ENCODE measurements at places on chromosomes 1 and 21.

DNA sequence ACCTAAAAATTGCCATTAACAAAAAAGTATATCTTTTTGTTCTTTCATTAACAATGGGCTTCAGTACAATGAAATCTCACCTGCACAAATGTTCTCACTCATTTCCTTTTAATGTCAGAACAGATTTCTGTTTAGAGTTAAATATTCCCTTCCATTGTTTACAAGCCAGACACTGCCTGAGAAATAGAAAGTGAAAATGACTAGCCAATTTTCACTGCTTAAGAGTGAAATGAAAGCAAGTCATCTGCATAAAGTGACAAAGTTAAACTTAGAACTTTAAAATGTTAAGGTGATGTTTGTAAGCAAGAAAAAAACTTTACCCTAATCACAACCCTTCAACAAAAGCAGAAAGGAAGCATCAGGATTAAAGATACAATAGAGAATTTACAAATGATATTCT lies 27.5 kb downstream of the COA6 start:
- peak; percentile 3 for DNase-seq

DNA sequence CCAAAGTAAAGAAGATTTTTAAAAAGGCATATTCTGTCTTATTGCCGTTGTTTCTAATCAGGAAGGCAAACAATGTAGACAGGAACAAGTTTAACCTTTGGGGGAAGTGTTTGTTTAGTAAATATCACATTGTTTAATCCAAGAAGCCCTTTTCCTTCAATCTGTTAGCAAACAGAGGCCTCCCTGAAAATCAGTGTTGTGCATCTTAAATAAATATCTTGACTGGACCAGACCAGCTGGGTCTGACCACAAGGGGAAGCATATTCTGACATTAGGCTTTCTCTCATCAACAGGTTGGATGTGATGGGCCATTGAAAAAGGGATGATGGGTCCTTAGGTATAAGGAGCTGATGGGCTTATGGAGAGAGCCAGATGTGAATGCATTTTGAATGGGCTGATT lies 81.8 kb upstream of the SGIP1 start:
- DNase-seq: no peak

DNA sequence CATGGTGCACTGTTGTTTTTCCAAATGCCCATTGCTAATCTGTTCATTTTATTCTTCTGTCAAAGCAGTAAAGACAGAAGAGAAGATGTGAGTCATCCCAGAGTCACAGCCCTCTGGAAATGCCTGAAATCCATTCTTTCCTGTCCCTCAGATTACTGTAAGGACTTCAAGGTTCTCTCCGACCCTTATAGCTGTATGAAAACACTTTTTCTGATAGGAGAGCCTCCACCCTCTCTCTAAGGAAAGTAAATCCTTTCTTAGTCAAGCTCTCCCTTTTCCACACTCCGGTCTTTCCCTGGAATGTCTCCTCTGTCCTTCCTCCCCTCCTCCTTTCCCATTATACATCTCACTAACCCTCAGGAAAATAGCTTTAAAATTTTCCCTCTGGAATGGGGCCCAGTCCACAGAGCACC lies 3.5 kb upstream of the PRDX6 start:
- peak; percentile 79 for DNase-seq

- DNase-seq: no peak
Measured at GRCh38 chr1:206802401-206802800, 30.1 kb upstream of the IL10 start.

- no peak for DNase-seq
Measured at GRCh38 chr1:61620536-61620935, 104.4 kb downstream of the TM2D1 start.

GRCh38 chr1:24666794-24667193 lies 23.7 kb downstream of the SRRM1 start:
- no peak for DNase-seq

DNA sequence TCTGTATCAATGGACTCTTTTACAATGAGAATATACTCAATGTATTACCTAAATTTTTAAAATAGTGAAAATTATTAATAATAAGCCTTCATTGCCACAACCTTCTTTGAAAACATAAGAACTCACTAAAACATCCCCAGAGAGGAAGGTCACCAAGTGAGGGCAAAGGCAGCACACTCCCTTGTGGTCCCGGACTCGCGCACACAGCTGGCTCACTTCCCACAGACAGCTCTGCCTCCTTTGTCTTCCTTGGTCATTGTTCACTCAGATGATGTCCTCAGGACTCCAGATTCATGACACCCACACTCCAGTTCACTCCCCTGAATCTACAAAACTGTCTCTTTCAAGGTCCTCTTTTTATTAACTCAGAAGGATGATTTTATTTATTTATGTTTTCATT lies 19.2 kb upstream of the UBR4 start:
- no peak for DNase-seq

DNA sequence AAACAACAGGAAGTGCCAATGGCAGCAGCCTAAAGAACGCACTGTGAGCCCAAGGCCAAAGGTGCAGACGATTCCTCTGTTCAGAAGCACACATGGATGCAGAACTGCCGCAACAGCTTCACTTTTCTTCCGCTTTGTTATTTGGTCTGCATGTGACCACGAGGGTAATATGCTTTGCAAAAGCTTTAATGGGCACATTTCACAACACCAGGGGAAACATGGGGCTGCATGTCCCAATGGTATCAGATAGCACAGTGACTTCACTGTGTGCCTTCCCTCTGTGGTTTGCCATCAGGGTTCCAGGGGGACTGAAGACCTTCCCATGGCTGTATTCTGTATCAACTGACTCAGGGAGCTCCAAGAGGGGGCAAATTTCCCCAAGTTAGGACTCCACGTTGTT lies 28.3 kb downstream of the THAP3 start:
- no peak for DNase-seq

DNA sequence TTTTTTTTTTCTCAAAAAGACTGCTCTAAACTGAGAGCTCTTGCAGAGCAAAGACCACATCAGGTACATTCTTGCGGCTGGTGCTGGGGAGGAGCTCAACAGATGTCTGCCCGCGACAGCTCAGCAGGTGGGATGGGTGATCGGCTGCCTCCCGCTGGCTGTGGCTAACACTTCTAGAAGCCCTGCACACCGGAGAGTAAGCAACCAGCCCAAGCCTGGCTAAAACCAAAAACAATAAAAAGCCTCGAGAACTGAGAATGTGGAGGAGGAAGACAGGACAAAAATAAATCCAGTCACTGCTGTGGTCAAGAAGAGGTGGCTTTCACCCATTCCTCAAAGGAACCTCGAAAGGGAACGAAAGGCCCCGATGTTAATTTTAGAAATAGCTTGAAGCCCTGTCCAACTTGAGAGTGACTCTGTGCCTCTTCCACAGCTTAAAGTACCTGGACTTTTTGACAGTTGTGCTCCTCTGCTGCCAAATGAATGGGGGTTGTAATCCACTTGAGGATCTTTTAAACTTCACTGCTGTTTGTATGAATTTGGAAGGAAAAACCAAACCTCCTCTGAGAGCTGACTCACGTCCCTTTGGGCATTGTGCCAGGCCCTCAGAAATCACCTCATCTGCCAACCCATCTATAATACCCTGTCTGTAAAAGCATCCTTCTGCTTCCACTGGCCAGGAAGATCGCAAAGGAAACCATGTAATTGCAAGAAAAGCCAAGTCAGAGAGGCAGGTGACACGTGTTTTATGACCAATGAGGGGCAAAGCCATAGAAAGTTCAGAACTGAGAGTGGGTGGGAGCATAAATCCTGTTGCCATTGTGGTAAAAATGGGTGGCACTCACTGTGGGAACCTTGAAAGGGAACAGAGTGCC lies 78.6 kb downstream of the KCNN3 start:
- peak; percentile 25 for DNase-seq

DNA sequence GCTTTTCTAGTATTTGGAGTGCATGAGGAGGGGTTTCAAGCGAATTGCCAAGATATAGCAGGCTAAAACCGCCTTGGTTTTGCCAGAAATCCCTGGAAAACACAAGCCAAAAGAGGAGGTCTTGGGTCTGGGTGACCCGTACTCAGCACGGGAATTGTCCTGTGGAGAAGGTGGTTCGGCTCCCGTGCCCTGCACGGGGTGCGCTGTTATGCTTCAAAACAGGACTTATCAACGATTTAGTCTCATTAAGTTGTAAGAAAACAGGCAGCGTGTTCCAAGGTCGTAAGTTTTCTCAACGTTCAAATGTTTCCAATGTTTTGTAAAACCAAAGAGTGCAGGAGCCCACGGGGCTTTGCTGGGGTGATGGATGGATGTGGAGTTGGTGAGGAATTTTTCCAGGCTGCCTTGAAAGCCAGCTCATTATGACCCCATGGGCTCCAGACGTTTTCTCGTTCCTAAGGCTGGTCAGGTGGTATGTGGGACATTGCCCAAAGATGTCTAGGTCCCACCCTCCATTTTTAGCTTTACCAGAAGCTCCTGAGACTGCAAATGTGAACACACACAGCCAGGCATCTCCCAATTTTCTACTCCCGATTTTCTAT lies 75.4 kb upstream of the CLDN14 start:
- DNase-seq: no peak

DNA sequence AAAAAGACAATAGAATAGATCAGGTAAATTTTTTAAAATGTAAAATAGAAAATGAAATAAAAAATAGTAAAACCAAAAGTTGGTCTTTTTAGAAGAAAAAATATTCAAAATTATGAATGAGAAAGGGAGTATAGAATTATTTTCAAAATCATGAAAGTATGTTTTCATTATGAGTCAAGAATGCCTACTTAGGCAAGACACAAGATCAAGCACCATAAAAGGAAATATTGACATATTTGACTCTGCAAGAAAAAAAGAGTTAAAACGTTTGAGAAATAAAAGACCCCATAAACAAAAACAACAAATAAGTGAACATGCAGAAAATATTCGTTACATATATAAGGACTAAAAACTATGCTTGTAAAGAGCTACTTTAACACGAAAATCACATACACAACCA lies 4.8 kb upstream of the COX20 start:
- peak; percentile 20 for DNase-seq

DNA sequence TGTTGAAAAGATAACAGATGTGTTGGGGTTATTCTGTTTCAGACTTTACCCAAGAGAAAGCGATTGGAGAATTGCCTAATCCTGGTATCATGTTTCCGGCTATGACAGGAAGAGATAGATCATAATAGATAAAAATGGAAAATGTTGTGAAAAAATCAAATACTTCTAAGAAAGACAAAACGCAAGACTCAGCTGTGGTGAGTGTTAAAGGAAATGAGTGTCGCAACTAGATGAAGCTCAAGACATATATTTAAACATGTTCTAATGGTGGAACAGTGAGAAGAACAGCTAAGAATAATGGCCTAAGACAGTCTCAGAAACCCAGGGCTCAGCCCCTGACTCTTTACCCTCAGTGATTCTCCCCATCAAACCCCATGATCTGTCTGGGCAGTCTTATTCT lies 426.7 kb upstream of the RUNX1 start:
- DNase-seq: peak; percentile 69

DNA sequence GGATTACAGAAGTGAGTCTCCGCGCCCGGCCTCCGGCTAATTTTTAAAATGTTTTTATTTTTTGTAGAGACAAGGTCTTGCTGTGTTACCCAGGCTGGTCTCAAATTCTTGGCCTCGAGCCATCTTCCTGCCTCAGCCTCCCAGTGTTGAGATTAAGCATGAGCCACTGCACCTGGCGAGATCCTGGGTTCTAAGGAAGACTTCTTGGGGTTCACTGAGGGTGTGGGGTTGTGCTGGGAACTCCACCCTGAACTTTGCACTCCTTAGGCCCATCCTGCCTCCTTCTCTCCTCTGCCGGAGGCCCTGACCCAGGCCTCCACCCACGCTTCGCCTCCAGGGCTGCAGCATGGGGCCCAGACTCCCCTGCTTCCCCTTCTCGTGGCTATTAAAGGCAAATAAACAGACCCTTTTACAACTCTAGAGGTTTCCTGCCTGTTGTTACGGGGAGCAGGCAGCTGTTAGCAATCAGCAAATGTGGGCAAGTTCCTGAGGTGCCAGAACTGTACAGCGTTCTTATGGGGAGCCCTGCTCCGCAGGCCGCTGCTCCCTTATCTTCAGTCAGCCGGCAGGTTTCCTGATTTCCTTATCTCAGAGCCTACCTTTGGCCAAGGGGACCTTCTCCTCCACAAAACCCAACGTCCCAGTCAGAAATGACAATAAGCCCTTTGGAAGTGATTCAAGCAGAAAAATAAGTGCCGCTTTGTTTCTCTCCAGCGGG lies 41.0 kb upstream of the LIN9 start:
- peak; percentile 19 for DNase-seq

Measured in EH (cell line).